ENCODE measurements at places on chromosomes 7 and 10. TPM values are rescaled to one million over a fixed set of nuclear protein-coding genes. Genes with fewer than 3 reads are reported as not detected.

- DNase-seq, result no peak
Measured at GRCh38 chr7:68470836-68471435, 1127.3 kb upstream of the AUTS2 start.

Gene MYL10
- 1.1 TPM for total RNA-seq

Gene SYT15B
- not detected for total RNA-seq

DNA sequence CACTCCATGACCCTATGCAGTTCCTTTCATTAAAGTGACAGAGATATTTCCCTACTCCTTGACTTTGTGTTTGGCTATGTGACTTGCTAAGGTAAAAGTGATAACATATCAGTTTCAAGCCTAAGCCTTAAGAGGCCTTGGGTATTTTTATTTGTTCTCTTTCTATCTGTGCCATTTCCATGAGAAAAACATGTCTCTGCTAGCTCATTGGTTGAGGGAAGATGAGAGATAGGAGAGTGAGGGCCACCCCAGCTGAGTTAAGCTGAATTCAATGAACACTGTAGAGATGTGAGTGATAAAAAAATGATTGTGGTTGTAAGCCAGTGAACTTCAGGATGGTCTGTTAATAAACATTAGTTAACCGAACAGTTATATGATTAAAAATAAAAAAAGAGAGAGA, 13.4 kb downstream of the TASOR2 start:
- no peak for DNase-seq

GRCh38 chr7:19009241-19009935, 108.0 kb downstream of the TWIST1 start:
- DNase-seq, result no peak

GRCh38 chr7:36278620-36279172, 111.0 kb upstream of the ANLN start:
- no peak for DNase-seq

DNA sequence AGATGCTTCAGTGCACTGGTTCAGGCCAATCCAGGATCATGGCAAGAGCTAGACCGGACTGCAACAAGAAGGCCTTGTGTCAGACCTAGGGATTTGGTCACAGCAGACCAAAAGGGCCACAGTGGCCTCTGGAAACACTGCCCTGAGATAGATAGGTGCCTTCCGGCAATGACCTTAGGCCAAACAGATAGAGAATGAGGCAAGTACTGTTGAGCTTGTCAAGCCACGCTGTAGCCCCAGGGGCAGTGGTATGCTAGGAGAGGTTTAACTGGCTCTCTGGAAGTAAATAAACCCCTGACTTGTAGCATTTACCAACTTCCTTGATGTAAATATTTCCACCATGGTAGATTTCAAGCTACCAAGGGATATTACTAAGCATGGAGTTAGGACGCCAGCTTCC, 197.5 kb downstream of the GRID1 start:
- no peak for DNase-seq

DNA sequence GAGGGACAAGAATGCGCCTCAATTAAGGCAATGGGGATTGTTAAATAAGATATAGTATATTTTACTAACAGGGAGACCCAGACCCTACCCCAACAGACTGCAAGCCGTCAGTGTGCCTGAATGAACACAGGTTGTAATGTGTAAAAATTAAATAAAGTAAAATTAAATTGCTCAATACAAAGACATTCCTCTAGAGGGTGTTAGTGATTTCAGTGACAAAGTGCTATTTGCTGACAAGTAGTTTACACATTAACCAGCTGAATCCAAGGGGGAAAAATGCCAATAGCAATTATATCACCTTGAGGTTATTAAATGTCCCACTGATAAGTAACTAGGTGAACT, 110.5 kb downstream of the EBF3 start:
- peak; percentile 42 for DNase-seq

- no peak for DNase-seq
Measured at GRCh38 chr10:119391440-119392251, 150.9 kb downstream of the RGS10 start.
